ENCODE measurements at places on chromosomes 6 and 20.

- DNase-seq = no peak
These were observed 7.9 kb downstream of the BPIFB3 start for GRCh38 chr20:33061658-33062028.

- no peak for DNase-seq
These were observed 12.9 kb upstream of the NQO2 start for GRCh38 chr6:2986722-2987221.

DNA sequence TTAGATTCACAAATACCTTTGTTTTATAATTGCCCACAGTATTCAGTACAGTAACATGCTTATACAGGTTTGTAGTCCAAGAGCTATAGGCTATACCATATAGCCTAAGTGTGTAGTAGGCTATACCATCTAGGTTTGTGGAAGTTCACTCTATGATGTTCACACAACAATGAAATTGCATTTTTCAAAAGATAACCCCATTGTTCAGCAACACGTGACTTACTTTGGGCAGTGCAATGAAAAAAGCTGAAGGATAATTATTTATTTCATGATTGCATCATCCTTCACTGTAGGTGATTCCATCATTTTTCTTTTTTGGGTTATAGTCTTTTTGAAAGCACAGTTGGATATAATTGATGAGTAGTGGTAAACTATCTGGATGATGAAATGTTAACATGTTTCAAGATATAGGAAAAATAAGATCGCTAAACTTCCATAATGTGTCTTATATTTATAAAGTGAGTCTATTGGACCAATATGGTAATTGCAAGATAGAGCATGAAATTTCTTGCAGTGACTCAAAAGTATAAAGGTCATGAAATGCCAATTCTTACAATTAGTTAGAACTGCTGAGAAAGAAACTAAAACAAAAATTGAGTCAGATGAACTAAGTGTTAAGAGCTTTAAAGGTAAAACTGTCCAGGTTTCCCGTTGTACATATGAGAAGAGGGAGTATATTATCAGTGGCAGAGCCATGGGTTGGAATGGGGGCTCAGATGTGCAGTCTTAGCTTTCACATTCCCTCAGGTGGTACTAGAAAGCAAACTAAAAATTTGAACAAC lies 164.4 kb downstream of the ZFAND3 start:
- no peak for DNase-seq

DNA sequence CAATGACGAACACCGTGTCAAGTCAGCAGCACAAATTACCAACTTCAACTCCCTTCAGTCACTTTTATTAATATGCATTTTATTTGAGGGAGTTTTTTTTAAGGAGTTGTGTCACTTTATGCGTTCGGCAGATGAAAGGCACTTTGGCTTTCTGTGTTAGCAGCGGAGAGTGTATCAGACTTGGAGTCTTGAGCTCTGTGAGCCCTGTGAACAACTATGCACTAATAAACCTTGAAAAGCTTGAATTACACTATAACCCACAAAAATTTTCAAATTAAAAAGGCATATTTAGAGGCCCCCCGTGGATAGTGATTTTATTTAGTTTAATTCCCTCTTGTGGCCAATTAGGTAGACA lies 335.3 kb upstream of the NT5E start:
- no peak for DNase-seq

- no peak for DNase-seq
These were observed 95.9 kb downstream of the SSR1 start for GRCh38 chr6:7216941-7217621.

DNA sequence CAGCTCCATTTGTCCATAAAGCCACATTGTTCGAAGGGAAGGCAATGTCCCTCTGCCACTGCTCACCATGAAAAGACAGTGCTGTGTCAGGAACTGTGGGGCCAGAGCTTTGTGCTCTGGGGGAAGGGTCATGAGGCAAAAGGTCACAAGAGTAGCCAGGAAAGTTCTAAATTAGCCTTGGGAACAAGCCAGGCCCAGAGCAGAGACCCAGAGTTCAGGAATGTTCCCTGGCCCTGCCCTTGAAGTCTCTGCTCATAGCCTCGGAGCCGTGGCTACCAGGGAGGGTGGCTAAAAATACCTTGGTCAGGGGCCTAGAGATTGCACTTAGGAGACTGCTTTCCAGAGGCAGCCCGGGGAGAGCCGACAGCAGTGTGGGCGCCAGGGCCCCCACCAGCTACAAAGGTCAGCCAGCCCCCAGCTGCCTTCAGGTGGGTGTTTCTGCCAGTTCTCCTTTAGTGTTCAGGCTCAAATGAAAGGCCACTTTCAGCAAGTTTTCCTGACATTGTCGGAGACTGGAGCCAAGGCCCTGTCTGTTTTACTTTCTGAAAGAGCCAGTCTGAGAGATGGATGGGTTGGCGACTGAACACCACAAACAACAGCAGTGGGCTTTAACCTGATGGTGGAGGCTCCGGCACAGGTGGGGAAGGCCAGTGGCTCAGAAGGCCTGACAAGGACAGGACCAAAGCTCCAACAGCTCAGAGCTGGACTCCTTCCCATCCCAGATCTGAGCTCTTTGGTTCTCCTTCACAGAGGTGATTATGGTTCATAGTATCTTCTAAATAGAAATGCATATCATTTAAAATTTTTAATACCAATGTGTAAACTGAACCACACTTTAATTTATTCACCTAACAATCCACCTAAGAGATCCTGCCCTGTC lies 76.2 kb downstream of the CDH26 start:
- DNase-seq = no peak

GRCh38 chr6:156280065-156280464 lies 497.1 kb upstream of the ARID1B start:
- DNase-seq = no peak

DNA sequence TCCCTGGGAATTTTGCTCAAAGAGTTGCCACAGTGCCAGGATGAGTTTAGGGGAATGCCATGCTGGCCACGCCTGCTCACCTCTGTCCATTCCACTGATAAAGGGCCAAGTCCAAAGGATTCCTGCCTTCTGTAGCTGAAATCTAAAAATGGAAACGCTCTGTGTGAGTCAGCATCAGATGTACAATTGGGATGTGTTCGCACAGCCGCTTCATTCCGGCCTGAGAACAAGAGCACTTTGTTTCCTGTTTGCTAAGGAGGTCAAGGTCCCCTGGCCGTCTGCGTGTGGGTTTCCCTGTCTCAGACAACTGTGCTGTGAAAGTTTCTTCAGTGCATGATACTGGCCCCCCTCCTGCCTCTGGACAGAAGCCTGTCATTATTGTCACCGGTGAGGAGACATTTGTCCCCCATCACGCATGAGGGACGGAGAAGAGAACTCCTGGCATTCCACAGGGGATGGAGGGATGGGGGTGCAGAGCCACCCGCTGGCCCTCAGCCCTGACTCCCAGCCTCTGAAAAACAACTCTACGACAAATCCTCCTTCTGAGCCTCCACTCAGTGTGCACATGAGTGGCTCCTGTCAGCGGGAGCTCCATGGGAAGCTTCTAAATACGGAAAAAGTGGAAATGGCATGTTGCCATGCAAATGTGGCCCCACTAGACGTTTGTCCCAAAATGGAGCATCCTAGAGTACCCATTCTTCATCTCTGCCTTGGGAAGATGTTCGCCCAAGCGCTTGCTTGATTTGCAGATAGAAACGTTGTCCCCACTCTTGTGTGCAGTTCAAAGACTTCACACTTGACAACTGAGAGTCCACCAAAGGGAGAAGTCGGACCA lies 143.5 kb upstream of the AFDN start:
- DNase-seq = no peak

DNA sequence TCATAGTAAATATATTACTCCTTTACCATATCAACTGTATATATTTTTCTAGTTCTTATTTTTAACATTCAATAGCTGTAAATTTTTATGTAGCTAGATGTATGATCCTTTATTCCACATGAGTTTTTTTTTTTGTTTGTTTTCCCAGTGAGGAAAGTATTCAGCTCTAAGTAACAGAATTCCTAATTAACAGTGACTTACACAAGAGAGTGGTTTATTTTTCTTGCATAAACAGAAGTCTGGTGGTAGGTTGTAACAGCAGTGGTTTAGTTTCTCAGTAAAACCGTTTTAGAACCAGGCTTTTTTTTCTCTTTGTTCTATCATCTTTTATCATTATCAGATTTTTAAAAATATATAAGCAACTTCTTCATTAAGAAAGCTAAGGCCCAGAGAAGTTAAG lies 116.9 kb upstream of the FLRT3 start:
- DNase-seq = no peak

DNA sequence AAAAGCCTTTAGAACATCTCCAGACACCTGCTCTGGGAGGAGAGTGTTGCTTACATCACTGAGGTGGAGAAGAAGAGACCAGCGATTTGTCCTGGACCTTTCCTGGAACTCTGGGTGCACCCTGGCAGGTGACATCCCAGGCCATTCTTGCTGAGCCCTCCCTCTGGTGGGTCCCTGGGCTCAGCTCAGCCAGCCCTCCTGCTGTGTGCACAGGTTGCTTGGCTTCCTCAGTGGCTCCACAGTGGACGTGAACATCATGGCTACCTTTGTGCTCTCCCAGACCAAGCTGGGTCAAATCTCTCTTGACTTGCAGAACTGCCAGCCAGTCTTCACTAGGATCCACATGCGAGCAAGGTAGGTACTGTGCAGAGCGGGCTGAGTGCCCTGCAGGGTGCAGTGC lies 19.9 kb upstream of the BPIFA2 start:
- no peak for DNase-seq

DNA sequence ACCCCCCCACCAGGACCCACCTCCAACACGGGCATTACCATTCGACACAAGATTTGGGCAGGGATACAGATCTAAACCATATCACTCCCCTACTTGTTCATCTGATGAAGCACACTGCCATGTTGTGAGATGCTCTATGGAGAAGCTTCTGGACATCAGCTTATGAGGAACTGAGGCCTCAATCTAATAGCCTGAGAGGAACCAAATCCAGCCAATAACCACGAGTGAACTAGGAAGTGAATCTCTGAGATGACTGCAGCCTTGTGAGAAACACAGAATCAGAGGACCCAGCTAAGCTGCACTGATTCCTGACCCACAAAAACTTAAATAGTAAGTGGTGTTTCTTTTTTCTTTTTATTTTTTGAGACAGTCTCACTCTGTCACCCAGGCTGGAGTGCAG lies 21.6 kb upstream of the ZBTB2 start:
- no peak for DNase-seq

DNA sequence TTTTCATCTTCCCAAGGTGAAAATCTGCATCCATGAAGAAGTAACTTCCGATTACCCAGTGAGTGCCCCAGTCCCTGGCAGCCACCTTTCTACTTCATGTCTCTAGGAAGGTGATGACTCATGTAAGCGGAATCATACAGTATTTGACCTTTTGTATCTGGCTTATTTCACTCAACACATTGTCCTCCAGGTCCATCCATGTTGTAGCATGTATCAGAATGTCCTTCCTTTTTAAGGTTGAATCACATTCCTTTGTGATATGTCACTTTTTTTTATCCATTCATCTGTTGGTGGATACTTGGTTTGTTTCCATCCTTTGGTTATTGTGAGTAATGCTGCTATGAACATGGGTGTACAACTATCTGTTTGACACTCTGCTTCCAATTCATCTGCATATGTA lies 176.3 kb upstream of the CDYL start:
- DNase-seq = no peak

DNA sequence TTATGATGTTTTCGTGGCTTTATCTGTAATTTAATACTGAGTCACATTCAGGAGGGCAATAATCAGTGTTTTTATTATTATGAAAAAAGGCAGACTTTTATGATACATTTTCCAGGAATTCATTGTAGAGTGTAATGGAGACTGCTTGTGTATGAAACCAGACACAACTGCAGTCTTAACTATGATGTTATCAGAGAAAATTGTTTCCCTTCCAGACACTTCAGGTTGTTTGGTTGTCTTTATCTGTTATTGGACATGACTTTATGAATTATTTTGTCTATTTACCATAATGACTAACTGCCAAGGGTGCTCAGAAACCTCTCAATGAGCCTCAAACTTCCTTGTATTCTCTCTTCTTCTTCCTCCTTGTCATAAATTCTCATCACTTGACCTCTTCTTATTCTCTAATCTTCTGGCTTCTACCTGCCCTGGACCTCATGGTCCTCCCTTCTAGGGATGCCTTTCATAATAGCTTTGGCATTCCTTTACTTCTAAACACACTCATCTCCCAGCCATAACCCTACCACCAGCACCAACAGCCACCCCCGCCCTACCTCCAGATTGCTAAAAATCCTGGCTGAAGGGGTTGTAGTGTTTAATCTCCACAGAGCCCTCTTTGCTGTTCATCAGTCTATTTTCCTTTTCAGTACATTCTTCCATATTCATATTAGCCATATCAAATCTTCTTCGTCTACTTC lies 492.5 kb downstream of the CDKAL1 start:
- no peak for DNase-seq

- DNase-seq = no peak
These were observed 3.7 kb upstream of the HEBP2 start for GRCh38 chr6:138400326-138400725.

GRCh38 chr6:152110886-152111820 lies 303.7 kb downstream of the ESR1 start:
- DNase-seq = no peak

GRCh38 chr6:110492584-110492983 lies 16.2 kb upstream of the SLC22A16 start:
- DNase-seq = no peak

GRCh38 chr6:156273065-156273711 lies 504.0 kb upstream of the ARID1B start:
- DNase-seq = no peak

- DNase-seq = no peak
These were observed 7.5 kb downstream of the ESF1 start for GRCh38 chr20:13777171-13777601.

DNA sequence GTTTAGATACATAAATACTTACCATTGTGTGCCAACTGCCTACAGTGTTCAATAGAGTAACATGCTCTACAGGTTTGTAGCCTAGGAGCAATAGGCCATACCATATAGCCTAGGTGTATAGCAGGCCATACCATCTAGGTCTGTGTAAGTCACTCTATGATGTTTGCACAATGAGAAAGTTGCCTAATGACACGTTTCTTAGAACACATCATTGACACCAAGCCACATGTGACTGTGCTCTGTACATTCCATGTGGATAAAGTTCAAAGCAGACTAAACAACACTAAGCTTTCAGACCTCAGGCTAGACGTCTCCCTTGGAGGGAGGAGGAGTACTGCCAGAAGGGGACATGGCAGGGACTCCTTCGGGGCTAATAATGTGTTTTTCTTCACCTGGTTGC lies 93.6 kb downstream of the KIF16B start:
- no peak for DNase-seq

GRCh38 chr20:60062431-60063047 lies 104.3 kb downstream of the CDH26 start:
- DNase-seq = no peak

- peak; percentile 72 for DNase-seq
These were observed 23.0 kb upstream of the SLC22A7 start for GRCh38 chr6:43274916-43275597.

DNA sequence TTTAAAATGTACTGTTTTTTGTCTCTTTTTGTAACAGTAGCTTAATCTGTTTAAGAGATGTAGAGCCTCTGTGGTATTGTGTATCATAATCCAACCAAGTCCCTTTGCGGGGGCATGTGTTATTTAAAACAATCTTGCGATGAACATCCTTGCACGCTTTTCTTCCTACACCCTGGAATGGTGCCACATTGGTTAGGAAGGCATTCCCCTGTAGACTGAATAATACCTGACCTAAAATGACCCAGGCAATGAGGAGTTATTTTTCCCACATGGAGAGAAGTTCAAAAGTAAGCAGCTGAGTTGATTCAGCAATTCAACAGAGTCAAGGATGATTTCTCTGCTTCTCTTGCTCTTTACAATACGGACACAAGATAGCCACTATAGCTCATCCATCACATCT lies 142.0 kb upstream of the PMEPA1 start:
- no peak for DNase-seq

GRCh38 chr6:116402108-116402937 lies 31.6 kb downstream of the DSE start:
- DNase-seq = no peak

GRCh38 chr6:43276577-43277305 lies 21.3 kb upstream of the SLC22A7 start:
- no peak for DNase-seq
